ENCODE measurements at places on chromosomes 3 and 15.

DNA sequence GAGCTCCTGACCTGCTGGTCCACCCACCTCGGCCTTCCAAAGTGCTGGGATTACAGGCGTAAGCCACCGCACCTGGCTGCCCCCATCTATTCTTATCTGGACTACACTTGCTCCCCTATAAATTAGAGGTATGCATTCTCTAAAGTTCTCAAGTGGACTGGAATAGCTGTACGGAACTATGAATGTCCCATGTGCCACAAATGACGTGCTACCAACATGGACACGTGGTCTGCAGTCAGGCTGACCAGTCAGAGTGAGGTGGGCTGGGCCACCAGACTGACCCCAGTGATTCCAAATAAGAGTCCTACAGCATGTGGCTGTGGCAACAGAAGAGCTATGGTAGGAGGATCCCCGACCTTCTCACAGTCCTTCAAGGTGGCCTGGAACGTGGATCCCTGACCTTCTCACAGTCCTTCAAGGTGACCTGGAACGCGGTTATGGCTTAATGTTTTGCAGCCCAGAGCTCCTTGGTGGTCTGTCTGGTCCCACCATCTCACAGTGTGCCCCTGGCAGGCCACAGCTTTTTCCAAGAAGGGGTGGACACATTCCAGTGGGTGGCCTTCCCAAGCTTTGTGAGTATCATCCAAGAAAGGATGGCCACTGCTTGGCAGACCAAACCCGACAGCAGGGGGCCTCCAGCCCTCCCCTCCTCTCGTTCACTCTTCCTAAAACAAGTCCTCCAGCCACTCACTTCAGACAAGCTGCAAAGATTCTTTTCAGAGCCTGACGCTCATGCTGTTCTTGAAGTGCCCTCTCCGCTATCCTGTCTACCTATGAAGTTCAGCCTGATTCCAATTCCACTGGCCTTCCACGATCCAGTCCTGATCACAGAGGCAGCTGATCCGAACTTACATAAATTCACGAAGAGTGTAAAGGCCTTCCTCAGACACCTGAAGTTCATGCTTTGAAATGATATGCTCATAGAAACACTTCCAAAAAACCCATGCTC is 4.4 kb downstream of the ADAMTS17 start:
- DNase-seq: no peak

GRCh38 chr3:50102558-50102957 is 13.8 kb downstream of the RBM5 start:
- no peak for DNase-seq

DNA sequence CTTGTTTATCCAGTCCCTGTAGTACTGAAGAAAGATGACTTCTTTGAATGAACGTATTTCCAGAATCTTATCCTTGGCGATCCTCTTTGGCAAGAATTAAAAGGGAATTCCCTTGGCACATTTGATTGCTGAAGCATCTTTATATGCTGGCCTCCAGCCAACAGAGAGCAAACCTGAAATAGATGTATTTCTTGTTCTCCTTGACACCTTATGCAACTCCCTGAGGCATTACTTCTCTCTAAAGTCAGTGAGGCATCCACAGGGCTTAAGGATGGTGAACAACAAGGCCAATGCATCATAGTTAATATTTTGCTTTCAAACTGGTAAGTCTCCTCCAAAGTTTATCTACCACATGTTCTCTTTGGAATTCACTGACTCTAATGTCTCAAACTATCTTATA is 450.9 kb upstream of the THRB start:
- no peak for DNase-seq

DNA sequence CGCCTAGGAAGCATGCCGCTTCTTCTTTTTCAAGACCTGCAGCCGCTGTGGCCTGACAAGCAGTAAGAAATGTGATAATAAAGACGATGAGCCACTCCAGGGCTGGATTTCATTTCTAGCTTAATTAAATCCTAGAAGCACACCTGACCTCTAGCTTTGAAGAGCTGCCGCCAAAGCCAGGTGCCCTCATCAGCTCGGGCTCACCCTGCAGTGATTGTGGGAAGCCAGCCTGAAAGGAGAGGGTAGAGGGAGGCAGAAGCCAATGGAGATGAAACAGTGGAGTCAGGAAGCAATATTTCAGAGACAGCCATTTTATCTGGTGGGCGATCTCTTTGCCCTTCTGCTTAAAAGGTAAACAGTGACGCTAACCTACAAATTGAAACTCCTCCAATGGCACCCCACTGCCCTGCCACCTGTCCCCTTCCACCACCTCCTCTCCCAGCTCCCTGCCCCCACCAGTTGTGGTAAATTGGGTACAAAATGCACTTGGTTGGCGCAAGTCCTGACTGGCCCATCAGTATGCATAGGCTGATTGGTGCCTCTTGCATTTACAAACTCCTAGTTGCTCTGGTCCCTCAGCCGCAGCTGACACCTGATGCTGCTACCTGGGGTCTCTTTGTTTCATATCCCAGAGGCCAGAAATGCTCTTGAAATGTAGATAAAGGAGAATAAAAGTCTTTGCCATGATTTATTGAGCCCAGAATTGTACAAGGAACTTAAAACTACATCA is 385.3 kb downstream of the PDCD6IP start:
- DNase-seq: peak; percentile 68

DNA sequence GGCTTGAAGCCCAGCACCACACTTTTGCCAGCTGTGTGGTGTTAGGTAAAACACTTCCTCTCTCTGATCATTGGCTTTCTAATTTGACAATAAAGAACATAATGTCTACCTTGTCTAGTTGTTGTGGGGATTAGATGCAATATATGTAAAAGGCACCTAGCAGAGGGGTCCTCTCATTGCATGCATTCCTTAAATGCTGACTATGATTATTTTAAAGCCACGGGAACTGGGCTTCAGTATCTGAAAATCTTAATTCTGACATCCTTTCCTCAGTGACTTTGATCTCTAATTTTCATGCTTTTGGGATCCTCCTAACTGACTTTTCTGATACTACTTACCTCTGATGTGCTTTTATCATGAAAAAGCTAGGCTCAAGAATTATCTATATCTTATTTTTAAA is 596.3 kb downstream of the TAFA4 start:
- no peak for DNase-seq

Data from NCI-H1092 treated with DMSO at 0.1 percent for 48 hours (cell line).